Stimulated activated CD8-positive, alpha-beta memory T cell treated with anti-CD3 and anti-CD28 coated beads, Interleukin-7, amount 100 ng/mL, for 1 hour (primary cell): ENCODE measurements at places on chromosomes 7 and 10.

- no peak for DNase-seq
Measured at GRCh38 chr10:111475720-111476119, 398.9 kb downstream of the ADRA2A start.

DNA sequence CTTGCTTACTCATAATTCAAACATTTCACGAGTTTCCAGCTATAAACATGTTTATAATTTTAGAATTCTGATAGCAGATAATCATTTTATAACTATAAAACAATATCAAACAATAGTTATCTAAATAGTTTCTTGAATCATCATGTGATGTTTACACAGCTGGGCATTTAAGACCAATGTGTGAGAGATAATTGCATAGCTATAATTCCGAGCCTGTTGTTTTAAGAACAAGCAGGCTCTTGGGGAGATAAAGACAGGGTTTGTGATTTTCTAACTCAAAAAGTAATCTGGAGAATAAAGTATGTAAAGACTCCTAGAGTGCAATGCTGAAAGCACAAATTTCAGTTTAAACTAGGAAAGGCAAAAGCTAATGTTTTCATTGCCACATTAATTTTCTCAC, 331.2 kb downstream of the LRRTM3 start:
- DNase-seq, result no peak

- no peak for DNase-seq
Measured at GRCh38 chr10:12158111-12158510, 28.6 kb downstream of the SEC61A2 start.

GRCh38 chr7:100464210-100464660, at the start of gene SPACDR:
Gene SPACDR, minus strand, starts transcription at chr7:100464260. Its CDS starts 235 bp downstream, at chr7:100464025.
- no peak for DNase-seq

DNA sequence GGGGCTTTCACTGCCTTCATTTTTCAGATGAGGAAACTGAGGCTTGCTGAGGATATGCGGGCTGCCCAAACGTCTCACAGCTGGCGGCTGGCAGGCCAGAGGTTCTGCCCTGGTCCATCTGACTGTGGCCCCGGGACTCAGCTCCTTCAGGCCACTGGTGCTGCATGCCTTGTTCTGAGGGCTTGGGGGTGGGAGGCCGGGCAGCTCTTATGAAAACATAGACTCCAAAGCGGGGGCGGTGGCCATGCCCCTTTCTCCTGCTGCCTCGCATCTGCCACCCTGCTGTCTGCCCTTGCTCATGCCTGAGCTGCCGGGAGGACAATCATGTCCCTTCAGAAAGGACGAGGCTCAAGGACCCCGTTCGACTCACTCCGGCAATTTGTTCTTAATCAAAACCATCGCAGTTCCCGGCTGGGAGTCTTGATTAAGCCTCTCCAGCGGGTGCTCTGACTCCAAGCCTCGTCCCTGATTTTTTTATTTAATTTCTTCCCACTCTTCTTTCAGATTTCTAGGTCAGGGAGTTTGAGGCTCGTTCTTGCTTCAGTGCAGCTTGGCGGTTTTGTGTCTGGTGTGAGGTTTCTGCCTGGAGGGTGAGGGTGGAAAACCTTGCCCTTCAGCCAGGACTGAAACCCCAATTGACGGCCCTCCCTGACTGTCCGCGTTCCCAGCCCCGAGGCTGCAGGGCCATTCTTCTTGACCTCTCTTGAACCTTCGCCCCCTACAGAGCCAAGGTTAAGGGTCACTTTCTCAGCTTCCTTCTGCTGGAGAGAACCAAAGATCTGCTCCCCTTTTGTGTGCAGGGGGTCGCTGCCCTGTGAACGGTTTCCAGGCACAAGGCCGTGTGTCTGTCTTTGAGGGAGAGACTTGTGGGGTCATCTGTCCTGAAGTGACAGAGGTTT, 120.8 kb downstream of the DNAJB6 start:
- no peak for DNase-seq

GRCh38 chr7:155344270-155344617, 46.6 kb downstream of the INSIG1 start:
- no peak for DNase-seq

DNA sequence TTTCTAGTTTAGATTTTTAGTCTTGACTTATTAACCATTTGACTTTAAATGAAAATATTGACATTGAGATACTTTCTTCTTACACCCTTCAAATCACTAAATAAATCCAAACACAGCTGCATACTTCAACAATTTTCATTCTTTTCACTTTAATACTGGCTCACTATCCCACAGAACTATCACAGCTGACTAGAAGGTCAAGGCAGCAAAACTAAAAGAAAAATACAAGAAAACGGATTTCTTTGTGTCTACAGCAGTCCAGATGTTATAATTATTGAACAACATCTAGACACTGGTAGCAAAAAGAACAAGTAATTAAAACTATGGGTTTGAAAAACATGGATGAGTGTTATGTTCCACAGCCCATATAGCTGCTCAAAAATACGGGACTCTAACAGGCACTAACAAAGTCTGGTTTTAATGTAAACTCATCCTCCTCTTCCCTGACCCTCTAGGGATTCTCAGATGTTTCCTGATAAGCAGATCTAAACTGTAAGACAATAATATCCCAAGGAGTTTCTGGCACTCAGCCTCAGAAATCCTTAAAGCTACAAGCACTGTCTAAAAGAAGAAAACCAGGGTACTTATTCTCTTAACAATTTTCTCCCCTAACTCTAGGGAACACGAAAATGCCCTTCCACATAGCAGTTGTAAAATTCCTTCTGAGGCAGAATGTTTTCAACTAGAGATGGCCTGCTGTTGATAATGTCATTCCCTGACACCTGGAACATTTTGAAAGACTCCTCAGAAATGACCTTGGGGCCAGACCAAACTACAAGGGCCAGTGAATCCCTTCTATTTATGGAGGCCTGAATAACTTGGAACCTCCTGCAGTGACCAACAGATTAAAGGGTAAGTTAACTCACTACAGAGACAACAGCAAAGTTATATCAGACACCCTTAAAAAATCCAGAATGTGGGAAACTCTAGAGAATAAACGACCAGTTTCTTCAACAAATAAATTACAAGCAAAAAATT, 12.8 kb downstream of the DNMBP start:
- no peak for DNase-seq

DNA sequence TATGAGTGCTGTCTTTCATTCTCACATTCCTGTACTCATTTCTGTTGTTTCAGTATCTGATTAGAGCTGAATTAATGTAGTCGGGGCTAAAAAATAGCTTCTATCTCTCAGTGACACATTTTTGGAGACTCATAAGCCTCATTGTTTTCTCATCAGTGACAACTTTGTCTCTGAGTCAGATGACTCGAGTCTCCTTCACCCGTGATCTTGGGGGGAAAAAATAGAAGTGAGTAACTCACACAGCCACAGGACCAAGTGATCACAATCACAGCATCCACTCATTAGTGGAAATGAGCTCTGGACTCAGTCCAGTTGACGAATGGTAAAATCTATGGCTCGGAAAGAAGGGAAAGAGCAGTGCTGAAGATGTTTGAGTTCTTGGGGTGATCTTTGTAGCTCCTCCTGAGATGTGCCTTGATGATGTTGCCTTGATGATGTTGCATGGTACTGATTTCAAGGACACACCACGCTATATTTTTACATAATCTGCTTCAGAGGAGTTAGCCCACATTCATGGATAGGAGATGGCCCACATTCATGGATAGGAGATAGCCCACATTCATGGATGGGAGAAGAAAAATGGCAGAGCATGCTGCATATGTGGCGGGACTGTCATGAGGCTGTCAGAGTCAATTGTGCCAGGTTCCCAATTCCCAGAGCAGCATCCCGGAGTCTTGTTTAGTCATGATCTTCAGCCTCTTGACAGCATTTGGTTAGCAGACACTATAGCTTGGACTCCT, 214.7 kb downstream of the CELF2 start:
- no peak for DNase-seq

DNA sequence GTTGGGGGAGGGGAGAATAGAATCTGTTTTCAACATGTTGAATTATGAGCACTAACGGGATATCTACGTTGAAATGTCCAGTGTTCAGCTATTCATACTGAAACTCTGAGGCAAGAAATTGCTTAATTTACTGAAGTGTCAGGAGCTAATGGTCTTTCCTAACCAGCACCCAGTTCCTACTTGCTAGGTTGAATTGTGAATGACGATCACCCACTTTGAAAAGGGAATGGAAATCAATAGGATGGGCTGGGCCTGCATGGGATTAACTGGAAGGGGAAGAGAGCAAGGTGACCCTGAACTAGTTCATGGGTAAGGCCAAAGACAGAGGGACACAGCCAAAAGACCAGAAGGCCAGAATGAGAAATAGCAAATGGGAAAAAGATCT, 51.3 kb downstream of the HIPK2 start:
- no peak for DNase-seq

DNA sequence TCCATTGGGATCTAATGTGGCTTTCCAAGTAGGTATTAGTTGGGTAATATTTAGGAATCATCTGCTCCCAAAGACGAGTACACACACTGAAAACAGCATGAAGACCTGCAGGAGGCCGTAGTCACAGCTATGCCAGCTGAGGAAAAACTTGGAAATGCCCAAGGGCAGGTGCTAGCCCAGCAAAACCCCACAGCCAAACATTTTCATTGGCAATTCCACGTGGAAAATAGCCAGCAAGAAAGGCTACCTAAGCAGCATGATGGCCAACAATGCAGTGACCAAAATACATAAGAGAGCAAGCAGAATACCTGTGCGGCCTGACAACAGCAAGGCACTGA, 32.7 kb downstream of the DOCK4 start:
- DNase-seq, result no peak

- DNase-seq, result no peak
Measured at GRCh38 chr10:45442662-45443061, 68.6 kb downstream of the ALOX5 start.

- DNase-seq, result no peak
Measured at GRCh38 chr10:23717913-23718312, 279.0 kb downstream of the OTUD1 start.

DNA sequence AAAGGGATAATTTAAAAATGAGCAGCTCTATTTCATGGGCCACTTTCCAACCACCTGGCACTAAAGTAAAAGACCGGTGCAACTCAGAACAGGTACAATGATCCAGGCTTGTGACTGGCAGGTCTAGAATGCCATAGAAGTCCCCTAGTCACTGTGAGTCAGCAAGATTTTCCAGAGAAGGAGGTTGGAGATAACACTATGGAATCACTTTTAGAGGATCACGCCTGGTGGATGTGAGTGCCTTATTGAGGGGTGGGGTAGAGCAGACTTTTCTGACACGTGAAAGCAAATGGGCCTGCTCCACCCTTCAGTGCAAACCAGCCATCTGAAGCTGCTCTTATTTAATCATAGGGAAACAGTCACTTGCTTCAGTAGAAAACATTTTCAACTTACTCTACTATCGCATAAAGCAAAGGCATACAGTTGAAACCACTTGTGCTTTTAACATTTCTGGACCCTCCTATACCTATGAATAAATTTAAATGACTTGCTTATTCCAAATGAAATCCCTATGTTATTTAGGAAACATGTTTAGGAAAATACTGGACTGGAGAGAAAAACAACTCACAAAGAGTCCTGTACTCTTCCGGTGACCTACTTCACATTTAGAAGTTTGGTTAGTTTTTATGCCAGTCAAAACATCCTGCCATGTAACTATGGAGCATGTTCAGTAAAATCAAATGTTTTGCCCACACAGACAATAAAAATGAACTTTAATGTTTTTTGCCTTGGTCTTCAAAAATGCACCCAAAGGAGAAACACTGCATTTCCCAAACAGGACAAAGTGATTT, 21.5 kb upstream of the AKR1C1 start:
- DNase-seq, result no peak

GRCh38 chr7:68729371-68729770, 868.9 kb upstream of the AUTS2 start:
- DNase-seq, result no peak

GRCh38 chr10:44809647-44810046, 101.5 kb upstream of the TMEM72 start:
- DNase-seq, result no peak

- no peak for DNase-seq
Measured at GRCh38 chr10:77673101-77673500, 35.5 kb upstream of the KCNMA1 start.

GRCh38 chr10:64142395-64142794, 621.2 kb downstream of the REEP3 start:
- no peak for DNase-seq

DNA sequence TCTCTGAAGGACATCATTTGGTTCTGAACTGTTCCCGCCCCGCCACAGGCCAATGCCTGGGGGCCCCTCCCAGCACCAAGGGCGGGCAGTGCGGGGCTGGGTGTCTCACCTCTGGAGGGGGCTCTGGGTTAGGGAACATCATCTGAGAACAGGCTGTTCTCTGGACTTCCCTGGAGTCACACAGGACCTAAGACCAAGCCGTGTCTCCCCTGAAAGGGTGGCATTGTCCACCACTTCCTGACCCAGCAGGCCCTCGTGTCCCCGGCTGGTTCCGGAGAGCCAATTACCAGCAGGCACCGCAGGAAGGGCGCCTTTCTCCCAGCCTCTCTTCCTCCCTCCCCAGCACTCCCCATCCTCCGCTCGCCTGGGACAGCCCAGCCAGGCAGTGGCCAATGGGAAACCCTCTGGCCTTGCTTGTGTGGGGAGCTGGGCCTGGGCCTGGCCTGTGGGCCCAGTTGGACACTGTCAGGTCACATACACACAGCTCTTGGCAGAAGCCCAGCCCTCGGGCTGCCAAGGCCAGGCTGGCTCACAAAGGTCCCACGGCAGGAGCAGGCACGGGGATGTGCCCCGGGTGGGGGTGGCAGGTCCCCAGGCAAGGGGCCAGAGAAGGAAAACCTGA, 119.5 kb downstream of the SPDYE5 start:
- no peak for DNase-seq

- DNase-seq, result no peak
Measured at GRCh38 chr10:54985732-54986131, 184.7 kb upstream of the PCDH15 start.

DNA sequence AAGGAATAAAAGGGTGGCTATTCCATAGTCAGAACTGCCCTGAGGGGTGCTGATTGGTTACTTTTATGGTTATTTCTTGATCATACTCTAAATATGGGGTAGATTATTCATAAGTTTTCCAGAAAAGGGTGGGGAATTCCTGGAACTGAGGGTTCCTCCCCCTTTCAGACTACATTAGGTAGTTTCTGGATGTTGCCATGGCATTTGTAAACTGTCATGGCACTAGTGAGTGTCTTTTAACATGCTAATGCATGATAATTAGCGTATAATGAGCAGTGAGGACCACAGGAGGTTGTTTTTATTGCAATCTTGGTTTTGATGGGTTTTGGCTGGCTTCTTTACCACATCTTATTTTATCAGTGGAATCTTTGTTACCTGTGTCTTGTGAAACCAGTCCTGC, 26.5 kb upstream of the POT1 start:
- no peak for DNase-seq

DNA sequence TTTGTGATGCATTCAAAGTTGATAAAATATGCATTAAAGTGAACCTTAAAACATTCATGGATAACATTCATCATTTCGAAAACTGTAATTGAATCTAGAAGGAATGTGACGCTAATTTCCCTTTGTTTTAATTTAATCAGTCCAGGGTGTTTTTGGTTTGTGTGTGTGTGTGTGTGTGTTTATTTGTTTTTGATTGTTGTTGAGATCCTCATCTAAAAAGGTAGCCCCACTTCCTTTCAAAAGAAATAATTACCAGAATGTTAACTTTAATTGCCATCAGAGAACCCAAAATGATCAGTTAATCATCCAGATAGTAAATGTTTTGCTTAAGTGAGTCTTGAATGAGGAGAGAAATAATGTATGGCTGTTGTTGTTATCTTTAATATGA, 74.5 kb upstream of the PTPRZ1 start:
- DNase-seq, result no peak

- DNase-seq, result no peak
Measured at GRCh38 chr7:136925556-136925955, 57.1 kb downstream of the CHRM2 start.

GRCh38 chr7:1192171-1192676, 32.2 kb upstream of the ZFAND2A start:
- DNase-seq, result no peak

GRCh38 chr10:56646329-56647111, 285.5 kb upstream of the ZWINT start:
- no peak for DNase-seq
